ENCODE measurements at places on chromosomes 6 and 20.

GRCh38 chr6:152600022-152600421, 37.1 kb downstream of the SYNE1 start:
- DNase-seq: no peak

DNA sequence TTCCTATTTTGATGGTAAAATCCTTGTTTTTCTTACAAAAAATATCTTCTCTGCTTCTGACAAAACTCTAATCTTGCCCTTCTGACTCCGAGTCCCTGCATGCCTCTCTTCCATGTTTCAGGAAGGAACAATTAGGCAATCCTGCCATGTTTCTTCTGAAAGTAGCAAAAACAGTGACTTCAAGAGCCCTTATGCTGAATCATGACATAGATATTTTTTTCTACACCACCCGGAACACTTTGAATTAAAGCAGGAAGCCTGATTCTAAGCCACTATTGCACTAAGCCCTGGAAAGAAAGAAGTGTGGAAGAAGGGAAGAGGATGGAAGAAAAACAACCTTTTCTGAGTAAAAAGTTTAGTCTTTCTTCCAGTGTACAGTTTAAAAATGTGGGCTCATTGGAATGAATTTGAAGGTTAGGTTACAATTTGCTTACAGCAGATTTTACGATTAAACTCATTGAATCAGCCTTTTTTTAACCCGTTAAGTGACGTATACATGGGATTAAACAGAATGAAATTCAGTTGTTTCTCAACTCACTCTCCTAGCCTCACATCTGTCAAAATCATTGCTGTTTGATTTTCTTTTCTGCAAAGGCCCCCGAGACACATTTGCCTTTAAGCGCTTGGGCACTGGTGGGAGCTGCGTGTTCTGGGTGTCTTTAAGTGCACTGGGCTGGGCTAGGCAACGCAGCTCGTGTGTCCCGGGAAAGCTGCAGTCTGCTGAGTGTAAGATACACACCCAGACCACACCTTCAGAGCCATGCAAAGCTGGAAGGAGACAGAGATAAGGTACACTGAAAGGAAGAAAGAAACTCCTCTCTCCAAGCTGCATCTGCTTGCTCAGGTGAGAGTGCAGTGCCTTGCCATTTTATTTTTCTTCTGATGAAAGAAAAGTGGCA, 159.4 kb upstream of the CITED2 start:
- DNase-seq: no peak

- DNase-seq: no peak
Measured at GRCh38 chr20:14687313-14687712, 349.9 kb upstream of the FLRT3 start.

DNA sequence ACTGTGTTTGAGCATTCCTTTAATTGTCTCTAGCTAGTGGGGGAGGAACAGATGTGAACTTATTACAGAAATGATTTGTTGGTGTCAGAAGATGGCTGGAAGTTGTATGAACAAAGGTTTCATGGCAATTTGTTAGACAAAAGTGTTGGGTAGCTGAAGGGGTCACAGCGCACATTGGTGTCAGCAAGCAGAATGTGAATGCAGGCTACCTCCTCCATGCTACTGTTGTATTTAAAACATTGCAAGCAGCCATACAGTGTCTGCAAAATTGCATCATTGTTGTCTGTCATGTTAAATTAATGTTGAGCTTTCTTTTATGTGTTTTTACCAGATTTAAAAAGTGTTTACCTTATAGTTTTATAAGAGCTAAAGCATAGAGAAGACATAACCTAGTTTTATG, 6.2 kb downstream of the LRRC1 start:
- DNase-seq: no peak

DNA sequence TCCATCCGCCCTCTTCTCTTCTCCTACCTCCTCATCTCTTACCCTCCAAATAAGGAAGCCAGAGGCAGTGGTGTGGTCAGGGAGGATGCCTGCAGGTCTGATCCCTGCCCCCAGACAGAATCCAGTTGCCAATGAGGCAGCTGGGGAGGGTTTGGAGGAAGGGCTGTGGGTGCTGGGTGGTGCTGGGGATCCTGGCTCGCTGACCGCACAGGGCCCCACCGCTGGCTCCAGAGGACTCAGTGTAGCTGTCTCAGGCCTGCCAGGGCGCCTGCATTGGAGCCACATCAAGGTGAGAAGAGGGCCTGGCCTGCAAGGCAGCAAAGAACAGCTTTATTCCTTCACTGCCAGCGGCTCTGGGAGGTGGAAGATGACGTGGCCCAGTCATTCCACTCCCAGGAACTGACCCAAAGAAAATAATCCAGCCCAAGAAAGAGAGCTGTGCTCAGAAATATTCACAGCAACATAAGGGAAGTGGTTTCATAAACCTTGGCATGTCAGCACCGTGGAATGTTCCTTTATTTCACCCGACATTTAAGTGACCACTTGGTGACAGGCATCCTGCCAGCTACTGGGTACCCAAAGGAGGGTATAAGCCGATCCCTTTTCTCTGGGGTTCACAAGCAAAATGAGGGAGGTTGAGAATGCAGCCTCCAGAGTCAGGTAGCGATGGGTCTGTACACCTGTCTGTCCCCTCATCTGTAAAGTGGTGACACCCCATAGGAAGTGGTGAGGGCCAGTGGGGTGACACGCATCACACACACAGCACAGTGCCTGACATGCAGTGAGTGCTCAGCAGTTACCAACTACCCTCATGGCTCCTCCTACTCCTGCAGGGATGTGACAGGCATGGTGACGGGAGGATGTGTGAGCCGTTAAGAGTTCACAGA, 125.1 kb downstream of the SNX5 start:
- DNase-seq: no peak

- no peak for DNase-seq
Measured at GRCh38 chr6:116030770-116031169, 29.9 kb downstream of the FRK start.

DNA sequence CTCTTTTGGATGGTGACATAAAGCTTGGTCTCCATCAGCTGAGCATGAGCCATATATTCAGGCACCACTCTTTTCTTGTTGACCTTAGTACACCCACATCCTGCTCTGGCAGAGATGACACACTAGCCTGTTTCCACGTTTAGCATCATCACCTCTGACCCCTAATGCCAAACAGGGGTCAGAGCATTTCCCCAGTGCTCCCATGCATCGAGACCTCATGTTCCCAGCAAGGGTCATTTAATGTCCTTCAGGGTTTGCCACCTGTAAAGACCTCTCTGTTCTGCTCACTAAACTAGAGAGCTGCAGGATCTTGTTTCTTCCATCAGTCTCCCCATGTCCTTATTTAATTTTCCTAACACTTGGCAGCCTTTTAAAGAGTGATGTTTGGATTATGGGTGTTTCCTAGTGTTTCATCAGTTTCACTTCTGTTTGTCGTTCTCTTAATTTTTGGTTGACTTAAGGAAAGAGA, 97.5 kb downstream of the AIG1 start:
- DNase-seq: no peak

DNA sequence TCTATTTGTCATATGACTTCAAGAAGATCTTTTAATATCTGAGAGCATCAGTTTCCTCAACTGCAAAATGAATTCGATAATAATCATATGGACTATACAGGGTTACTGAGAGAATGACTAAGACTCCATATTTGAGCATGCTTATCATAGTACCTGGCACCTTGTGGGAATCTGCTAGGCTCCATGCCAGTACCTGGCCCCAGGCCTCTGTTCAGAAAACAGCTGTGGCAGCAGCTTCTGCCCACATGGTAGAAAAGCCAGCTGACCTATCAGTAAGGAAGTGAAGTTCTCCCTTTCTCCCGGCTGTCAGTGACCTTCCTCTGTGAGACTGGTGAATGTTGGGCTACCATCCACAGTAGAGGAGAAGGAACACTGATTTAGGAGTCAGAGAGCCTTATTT, 574.9 kb upstream of the CHD6 start:
- no peak for DNase-seq

DNA sequence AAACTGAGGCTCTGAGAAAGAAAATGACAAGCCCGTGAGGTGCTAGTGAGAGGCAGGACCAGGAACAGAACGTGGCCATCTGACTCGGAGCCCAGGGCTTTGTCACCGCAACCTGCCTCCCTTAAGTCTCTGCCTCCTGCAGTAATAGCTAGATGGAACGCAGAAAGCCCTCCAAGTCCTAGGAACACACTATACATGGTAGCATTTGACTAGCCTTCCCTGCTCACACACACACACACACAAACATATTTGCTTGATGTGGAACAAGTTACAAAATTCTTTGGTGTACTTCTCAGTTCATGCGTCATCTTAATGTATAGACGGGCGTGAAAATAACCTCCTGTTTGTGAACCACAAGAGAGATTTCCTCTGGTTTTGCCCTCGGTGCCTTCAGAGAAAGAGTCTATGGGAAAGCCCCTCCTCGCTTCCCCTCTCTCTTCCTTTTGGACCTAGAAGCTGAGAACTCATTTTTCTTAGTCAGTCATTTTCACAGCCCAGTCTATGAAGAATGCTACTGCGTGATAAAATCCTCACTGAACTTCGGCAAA, 38.8 kb downstream of the C6orf52 start:
- no peak for DNase-seq

GRCh38 chr6:13377054-13377758, 48.9 kb upstream of the TBC1D7 start:
- no peak for DNase-seq

DNA sequence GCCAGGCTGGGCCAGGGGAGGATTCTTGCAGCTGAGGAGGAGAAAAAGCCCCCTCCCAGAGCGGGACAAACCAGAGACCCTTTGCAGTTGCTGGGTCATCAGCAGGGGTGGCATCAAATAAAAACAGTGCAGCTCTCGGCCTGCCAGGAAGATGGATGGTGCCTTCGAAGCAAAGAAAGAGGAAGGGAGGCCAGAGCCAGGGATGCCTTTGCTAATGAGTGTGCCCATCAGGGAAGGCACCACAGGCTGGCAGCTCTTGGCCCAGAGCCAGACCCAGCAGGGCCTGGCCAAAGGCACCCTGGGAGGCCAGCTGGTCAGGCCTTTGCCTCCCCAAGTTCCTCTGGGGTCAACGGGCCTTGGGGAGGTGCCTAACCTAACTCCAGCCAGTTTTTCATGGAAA, 26.3 kb upstream of the ZNF318 start:
- no peak for DNase-seq

GRCh38 chr6:129657483-129657882, 52.5 kb downstream of the ARHGAP18 start:
- no peak for DNase-seq

- DNase-seq: no peak
Measured at GRCh38 chr20:40670253-40670652, 18.8 kb downstream of the MAFB start.

DNA sequence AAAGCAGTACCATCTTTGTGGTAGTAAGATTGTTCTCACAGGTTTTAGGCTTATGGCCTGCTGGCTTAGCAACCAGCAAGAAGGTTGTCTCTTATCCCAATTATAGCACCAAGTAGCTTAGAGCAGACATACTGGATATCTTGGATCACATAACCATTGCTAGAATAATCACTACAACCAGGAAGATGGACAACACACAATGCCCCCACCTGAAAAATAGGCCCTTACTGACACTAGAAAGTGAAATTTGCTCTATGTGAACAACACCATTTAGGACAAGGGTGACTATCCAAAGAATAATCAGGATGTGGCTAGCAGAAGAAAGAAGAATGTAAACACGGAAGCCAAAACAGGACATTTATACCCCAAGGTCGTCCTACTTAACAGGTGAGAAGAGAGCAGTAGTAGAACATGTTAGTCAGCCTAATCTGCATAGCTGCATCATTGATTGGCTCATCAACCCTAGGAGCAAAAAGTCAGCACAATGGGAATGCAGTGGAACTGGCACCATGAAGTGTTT, 172.7 kb upstream of the MARCKS start:
- no peak for DNase-seq

- no peak for DNase-seq
Measured at GRCh38 chr6:122422003-122422402, 22.6 kb downstream of the HSF2 start.

DNA sequence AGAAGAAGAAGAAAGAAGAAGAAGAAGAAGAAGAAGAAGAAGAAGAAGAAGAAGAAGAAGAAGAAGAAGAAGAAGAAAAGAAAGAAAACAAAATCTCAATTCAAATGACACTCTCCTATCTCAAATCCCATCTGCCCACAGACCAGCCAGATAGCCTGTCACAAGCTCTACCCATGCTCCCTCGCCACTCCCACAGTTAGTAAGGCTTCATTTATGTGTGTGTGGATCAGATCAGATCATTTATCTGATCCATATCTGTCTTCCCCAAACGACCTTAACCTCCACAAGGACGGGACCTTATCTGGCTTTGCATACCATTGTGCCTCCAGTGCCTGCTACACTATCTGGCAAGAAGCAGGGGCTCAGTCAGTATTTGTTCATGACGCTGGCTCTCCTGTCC, 81.9 kb upstream of the RREB1 start:
- DNase-seq: no peak

- no peak for DNase-seq
Measured at GRCh38 chr6:52102405-52102804, 15.0 kb upstream of the PKHD1 start.

DNA sequence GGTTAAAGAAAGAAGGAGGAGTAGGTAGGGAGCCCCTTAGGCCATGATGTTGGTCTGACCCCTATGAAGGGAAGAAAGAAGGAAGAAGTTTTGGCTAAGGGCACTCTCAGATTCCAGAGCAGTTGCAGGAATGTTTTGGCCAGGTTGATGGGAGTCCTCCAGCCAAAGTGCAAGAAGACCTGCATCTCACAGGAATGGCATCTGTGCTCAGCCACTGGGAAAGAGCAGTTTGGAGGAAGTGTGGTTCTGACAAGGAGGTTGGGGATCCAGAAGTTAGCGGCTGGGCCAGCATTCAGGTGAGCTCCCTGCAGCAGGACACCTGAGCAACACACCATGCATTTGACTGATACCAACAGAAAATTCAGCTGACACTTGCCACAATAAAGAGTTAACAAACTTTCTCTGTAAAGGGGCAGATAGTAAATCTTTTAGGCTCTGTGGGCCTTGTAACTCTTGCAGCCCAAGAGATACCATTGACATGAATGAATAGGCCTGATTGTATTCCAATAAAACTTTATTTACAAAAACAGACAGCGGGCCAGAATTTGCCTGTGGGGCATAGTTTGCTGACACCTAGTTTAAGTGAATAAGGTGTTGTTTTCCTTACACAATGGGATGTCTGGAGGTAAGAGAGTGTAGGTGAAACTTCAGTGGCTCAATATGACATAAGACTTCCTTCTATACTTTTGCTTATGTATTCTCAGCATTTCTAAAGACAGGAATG, 71.0 kb downstream of the EDN1 start:
- no peak for DNase-seq

GRCh38 chr6:43884652-43885022, 114.6 kb downstream of the VEGFA start:
- DNase-seq: no peak

- DNase-seq: peak; percentile 59
Measured at GRCh38 chr20:23164176-23164601, 78.1 kb upstream of the CD93 start.

- DNase-seq: no peak
Measured at GRCh38 chr6:56024931-56025330, 149.5 kb upstream of the BMP5 start.

DNA sequence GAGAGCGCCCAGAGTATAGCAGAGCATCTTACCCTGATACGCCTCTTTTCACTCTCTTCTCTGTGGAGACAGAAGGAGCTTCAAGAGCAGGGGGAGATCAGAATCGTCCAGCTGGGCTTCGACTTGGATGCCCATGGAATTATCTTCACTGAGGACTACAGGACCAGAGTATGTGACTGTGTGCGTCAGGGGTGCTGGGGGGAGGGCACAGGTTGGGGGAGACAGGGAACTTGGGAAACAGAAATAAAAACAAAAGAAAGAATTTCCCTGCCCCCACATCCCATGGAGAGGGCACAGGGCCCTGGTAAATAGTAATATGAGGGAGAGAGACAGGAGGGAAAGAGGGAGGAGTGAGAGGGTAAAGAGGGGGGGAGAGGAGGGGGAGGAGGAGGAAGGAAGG, 3.0 kb upstream of the C4A start:
- no peak for DNase-seq

- no peak for DNase-seq
Measured at GRCh38 chr6:34958734-34959133, 69.7 kb downstream of the ANKS1A start.

Measured in HuH-7.5 (cell line).